ENCODE measurements at places on chromosomes 6 and 20. TPM values are rescaled to one million over a fixed set of nuclear protein-coding genes. Genes with fewer than 3 reads are reported as not detected.

- no peak for DNase-seq
These were observed 49.5 kb upstream of the FBXO30 start for GRCh38 chr6:145863988-145864616.

GRCh38 chr6:168683621-168684020 is 242.6 kb downstream of the SMOC2 start:
- DNase-seq: no peak

GGT7 gene
- total RNA-seq: 34.3 TPM

CDH22 gene
- 1.3 TPM for total RNA-seq

CST8 gene
- not detected for total RNA-seq

GSS gene
- 43.3 TPM for total RNA-seq

GRCh38 chr6:134888316-134888715 is 61.6 kb downstream of the ALDH8A1 start:
- no peak for DNase-seq

DNA sequence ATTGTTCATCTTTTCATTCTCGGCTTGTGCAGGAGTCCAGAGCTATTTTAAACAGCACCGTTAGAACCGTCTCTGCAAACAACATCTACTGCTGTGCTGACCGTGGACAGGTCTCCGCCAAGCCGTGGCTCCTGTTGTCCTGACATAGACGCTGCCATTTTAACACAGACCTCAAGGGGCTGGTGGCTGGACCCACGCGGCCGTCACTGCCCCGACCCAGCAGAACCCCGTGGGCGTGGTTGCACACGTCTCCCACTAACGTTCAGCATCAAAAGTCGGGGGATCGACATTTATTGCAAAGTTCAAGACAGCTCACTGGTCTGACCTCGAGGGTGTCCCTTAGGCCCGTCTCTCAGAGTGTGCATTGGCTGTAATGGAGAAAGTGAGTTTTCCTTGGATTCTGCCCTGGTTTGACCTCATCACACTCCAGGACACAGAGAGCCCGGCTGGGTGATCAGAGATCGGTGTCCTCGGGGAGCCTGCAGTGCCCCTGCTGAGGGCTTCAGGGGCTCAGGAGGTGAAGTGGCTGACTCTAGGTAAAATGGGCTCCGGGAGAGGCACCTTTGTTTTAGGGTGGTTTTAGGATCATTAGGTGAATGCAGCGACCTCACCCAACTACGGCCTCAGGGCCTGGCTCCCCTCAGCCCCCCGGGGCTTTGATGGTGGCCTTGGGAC is 363.2 kb downstream of the THBS2 start:
- no peak for DNase-seq

DEFB121 gene
- not detected for total RNA-seq

TFAP2D gene
- not detected for total RNA-seq

MAP3K7 gene
- total RNA-seq: 20.2 TPM

- no peak for DNase-seq
These were observed 1088.2 kb upstream of the CITED2 start for GRCh38 chr6:140462453-140463311.

DNA sequence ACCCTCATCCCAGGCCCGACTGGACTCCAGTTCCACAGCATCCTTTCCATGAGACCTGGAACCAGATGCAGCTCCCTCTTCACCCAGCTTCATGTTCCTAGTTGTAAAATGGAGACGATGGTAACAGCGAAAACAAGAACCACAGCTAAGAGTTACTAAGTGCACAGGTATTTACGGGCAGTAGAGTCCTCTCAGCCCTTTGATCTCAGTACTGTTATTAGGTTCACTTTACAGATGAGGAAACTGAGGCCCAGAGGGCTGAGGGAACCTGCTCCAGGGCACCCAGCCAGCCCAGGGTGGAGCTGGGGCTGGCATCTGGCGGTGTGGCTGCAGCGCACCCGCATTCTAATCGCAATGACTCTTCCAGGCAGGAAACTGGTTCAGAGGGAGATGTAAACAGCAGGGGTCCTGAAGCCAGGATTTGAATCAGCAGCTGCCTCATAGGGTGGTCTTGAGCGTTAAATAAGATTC is 858 bp downstream of the BCAS1 start:
- DNase-seq: no peak

- DNase-seq: no peak
These were observed 33.1 kb downstream of the FGD2 start for GRCh38 chr6:37038292-37039198.

AKAP12 gene
- total RNA-seq: 67.4 TPM

- DNase-seq: no peak
These were observed 4.2 kb upstream of the BMP6 start for GRCh38 chr6:7721649-7722048.

GJA10 gene
- not detected for total RNA-seq

DNA sequence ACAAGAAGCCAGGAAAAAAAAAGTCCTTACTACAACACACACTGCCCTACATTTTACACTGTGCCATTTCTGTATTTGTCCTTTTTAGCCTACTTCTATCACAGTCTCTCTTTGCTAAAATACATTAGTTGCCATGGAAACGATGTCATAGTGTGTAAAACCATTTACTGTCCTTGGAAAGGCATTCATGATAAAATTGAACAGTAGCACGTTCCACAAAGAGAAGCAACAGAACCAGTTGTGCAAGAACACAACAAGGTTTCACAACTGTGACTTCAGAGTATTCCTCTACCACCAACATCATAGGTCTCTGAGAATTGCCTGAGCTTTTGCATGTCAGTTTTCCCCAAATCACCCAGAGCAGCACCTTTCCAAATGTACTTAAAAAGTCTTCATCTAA is 20.5 kb downstream of the FYN start:
- DNase-seq: no peak

PROCR gene
- 5.8 TPM for total RNA-seq

DNA sequence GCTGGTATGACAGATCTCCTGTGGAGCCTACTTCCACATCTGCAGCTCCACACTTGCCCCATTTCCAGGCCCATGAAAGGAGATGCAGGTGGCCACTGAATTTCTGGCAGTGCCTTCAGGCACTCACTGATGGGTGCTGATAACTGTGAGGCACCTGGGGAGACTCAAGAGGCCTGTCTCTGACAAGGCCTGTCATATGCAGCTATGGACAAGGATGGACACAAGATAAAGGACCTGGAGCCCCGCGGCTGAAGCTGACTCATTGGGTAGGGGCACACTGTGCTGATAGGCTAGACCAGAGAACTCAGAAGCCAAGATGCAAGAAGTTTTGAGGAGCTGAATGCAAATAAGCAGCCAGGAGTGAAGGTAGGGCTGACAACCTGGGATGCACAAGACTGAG is 81.0 kb upstream of the LRFN2 start:
- DNase-seq: no peak

DNA sequence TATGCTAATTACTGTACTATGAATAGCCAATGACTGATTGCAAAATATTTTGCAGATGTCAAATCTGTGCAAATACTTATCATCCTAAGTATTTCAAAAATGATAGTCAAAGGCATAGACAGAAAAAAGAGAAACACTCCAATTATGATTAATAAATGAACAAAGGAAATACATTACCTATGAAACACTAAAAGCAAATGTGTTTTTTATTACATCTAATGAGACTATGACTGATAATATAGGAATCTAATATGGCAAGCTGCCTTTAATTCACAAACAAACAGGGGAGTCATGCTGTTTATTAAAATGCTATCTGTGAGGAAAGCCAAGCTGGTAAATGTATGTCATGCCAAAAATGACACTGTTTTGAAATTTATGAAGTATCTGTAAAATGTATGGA is 713.2 kb upstream of the NRSN1 start:
- DNase-seq: no peak

ECT2L gene
- 0.07 TPM for total RNA-seq

DNA sequence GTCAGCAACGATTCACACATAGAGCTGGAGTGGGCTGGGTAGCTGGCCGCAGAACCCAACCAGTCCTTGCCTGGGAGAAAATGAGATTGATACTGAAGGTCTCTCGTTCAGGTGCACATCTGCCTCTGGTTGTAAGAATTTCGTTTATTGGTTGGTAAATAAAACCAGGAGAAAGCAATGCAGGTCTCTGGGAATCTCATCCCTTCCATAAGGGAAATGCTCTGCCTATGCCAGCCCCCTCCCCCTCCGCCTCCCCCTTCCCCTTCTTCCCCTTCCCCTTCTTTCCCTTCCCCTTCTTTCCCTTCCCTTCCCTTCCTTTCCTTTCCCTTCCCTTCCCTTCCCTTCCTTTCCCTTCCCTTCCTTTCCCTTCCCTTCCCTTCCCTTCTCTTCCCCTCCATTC is 107.3 kb downstream of the DTD1 start:
- no peak for DNase-seq

C20orf141 gene
- not detected for total RNA-seq

DNA sequence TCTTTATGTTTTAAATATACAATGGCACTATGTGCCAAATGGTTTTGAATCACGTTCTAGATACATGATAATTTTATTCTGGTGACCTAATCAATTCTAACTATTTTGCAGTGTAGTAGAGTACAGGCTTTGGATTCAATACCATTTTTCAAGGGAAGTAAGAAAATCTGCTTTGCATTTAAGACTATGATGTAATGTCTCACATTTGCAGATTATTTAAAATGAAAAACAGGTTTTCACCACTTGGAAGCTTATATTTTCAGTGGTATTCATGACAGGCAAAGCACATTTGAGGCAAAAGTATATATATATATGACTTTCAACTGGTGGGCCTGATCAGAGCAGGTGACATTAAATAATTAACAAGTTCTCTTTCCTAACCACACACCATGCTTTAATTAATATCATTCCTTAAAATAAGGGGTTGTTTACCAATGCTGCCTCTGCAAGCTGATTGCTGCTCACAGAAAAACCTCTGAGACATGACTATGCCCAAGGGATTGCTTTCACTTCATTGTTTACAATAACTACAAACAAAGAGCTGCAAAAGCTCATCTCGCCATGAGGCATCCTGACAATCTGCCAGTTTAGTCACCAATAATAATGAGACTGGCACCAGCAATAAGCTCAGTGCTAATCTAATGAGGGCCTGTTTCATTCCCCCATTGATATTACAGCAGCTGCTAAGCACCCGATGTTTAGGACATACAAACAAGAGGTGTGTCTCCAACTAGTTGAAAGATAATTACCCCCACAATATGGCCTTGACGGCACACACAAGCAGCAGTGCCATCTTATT is 1176.0 kb upstream of the GJE1 start:
- DNase-seq: no peak

DNA sequence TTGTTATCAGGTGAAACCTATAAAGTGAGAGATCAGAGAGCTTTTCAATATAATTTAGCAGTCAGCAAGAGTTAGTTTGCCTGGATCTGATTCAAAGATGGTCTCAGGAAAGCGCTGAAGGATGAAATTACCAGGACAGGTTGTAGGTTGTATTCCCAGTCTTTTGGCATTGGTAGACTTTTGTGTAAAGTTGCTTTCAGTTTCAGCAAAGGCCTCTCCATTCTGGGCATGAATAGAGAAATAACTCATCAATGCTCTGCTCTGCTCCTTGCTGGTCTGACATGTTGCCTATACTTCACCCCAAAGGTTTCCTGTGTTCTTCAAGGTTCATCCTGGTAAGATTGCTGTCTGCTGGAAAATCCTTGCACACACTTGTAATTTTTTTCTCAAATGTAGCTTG is 714.8 kb downstream of the EPM2A start:
- DNase-seq: no peak

DNA sequence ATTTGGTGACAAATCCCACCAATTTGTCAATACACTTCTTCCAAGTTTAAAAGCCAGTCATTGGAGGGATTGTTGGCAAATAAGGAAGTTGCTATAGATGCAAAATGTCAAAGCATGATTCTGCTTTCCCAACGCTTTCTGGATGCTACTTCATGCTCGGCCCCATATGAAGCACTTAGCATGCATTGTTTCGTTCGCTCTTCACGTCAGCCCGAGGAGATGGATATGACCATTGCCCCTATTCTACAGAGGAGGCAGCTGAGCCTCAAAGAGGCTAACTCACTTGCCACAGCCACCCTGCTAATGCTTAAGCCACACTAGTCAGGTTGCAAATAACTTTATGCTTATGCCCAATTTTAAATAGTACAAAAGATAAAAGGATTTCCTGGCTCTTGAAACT is 2.8 kb upstream of the NXT1 start:
- DNase-seq: no peak

DNA sequence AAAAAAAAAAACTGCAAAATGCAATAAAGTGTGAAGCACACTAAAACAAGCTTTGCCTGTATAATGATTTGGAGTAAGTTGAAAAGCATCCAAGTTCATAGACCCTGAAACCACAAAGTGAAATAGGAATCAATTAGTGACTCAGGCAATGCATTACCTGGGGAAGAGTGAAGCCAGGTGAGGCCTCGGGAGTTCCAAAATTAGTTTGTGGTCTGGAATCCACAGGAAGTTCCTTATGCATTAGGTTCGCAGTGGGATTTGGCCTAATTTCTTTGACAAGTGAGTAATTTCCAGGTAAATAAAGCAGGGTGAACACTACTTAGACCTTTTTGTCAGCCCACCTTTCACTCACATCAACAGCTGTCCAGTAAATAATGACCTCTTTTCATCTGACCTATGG is 490.8 kb downstream of the CBLN4 start:
- no peak for DNase-seq

C6orf52 gene
- 3.7 TPM for total RNA-seq

- no peak for DNase-seq
These were observed 13.1 kb downstream of the B4GALT5 start for GRCh38 chr20:49700411-49701185.

KCNK17 gene
- total RNA-seq: 18.6 TPM

DNA sequence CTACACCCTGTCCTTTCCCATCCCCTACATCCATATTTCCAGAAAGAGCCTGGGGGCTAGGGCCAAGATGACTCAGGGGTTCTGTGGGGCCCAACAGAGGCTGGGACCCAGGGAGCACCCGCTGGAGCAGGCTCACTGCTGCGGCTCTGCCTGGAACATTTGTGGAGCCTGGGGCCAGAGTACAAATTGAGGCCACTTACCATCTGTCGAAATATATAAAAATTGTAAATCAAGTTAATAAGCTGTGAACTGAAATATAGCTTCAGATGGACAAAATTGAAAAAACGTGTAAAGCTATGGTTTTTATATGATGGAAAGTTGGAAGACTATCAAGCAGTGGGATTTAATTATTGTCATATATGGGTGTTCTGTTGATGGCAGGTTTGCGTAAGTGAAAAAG is 82.9 kb upstream of the ATXN1 start:
- DNase-seq: no peak

- DNase-seq: no peak
These were observed 298.7 kb downstream of the TSHZ2 start for GRCh38 chr20:53270792-53271375.

MTG2 gene
- total RNA-seq: 35.6 TPM

DNA sequence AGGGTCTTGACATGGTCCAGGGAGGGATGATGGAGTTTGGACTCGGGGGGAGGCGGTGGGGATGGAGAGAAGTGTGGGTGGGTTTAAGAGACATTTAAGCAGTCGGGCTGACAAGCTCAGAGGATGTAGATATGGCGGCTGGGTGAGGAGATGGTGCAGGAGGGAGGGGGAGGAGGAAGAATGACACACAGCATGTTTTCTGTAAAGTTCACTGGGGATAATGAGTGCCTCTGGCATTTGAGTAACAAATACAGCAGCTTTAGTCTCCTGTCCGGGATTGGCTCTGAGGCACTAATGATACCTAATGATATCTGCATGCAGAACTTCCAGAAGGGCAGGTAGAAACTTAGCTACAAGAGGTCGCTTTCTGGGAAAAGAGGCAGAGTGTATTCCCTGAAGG is 107.8 kb downstream of the DHX35 start:
- DNase-seq: no peak

- DNase-seq: no peak
These were observed 73.4 kb downstream of the MYB start for GRCh38 chr6:135254471-135254870.

GRCh38 chr6:73262671-73263569 is at the start of gene KHDC1:
Gene KHDC1 (minus strand): TSS chr6:73263196. CDS start chr6:73242517, 20,679 bp downstream.
- peak; percentile 72 for DNase-seq

PRICKLE4 gene
- total RNA-seq: 2.1 TPM

Measured in type B pancreatic cell (in vitro differentiated cells).